Stimulated activated CD4-positive, alpha-beta T cell treated with anti-CD3 and anti-CD28 coated beads, TNF-alpha, amount 100 ng/mL, for 24 hours (primary cell): ENCODE measurements at places on chromosomes 6 and 20.

GRCh38 chr6:16184129-16184528 is 54.3 kb upstream of the GMPR start:
- no peak for DNase-seq

GRCh38 chr6:41392246-41392645 is 56.8 kb downstream of the NCR2 start:
- DNase-seq = no peak

DNA sequence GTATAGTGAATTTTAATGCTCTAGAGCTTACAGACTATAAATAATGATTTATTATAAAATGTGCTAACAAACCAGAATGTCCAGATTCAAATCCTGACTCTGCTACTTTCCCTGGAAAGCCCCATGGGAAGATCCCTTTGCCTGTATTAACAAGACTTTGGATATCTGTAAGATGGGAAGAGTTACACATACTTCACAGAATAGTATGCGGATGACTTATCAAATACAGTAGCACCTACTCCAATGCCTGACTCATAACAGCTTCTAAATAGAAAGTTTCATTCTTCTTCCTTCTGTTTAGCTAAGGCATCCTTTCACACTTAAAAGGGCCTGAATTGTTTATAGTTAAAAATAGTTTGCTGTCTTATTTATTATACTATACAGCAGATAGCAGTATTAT is 166.3 kb downstream of the KCNQ5 start:
- no peak for DNase-seq

GRCh38 chr6:155264693-155265320 is 994 bp downstream of the CLDN20 start:
- no peak for DNase-seq

- no peak for DNase-seq
These were observed 204.0 kb downstream of the DLL1 start for GRCh38 chr6:170086639-170087420.
